ENCODE measurements at places on chromosomes 16 and 17.

- peak; percentile 94 for DNase-seq
Observed at GRCh38 chr16:57764341-57765159, 29.0 kb downstream of the KATNB1 start.

GRCh38 chr17:65198653-65199382, 61.6 kb downstream of the RGS9 start:
- DNase-seq, result peak; percentile 56

GRCh38 chr17:36721560-36722120, 120.3 kb downstream of the MRM1 start:
- DNase-seq, result no peak

- DNase-seq, result peak; percentile 58
Observed at GRCh38 chr17:77734371-77735080, 224.0 kb upstream of the TNRC6C start.

DNA sequence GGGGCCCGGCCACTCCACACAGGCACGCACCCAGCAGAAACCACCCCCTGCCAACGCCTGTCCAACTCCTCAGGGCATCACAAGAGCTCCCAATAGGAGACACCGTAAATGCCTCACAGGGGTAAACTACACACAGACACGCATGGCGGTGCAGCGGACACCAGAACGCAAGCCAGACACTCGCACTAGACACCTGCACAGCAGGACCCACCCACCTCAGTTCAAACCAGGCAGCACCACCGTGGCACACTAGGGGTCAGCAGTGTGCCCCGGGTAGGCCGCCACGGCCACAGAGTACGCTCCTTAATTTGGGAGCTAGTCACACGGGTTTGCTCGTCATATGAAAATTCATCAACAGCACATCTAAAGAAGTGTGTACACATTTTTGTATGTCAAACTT, 3.4 kb downstream of the SLC38A10 start:
- peak; percentile 54 for DNase-seq

GRCh38 chr17:7894226-7894625, 5.6 kb downstream of the CHD3 start:
- DNase-seq, result no peak

DNA sequence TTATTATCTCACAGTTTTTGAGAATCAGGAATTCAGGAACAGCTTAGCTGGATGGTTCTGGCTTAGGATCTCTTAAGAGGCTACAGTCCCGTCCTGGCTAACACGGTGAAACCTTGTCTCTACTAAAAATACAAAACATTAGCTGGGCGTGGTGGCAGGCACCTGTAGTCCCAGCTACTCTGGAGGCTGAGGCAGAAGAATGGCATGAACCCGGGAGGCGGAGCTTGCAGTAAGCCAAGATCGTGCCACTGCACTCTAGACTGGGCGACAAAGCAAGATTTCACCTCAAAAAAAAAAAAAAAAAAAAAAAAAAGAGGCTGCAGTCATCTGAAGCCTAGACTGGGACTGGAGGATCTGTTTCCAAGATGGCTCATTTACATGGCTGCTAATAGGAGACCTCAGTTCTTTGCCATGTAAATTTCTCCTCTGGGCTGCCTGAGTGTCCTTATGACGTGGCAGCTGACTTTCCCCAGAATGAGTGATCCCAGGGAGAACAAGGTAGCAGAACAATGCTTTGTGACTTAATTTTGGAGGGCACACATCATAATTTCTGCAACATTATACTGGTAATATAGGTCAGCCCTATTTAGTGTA, 95.8 kb upstream of the CORO6 start:
- no peak for DNase-seq

Measured in fibroblast of skin of back (primary cell).